Testis (tissue), 5 donors: ENCODE measurements at places on chromosomes 6 and 20.
A peak's percentile ranks its signal among the peaks of the same experiment; 100 is the strongest.

DNA sequence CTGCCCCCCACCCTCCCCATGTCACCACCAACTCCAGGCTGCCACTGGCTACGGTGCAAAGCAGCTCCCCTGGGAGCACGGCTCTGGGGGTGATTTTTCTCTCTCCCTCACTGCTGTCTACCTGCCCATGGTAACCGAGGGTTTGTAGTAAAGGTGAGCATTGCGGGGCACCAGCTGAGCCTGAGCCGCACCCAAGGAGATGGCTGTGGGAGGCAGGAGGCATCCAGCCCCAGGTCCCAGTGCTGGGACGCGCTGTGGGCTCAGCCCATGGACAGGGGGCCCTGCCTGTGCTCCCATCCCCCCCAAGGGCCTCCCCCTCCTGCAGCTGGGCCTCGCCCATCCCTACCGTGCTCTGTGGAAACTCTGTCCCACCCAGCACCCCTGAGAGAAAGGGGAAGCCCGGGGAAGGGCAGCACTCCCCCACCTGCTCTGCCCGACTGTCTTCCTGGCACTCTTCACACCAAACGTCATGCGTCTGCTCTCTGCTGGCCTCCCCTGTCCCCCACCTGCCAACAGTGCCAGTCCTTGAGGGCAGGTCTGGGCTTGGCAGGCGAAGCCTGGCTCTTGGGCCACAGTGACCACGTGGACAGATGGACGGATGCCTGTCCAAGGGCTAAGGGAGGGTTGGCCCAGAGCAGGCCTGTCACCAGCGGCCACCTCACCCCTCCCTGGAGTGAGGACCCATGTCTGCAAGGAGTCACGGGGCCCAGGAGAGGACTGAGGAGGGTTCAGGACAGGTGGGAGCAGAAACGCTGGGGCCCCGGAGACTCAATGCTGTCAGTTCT lies 3.8 kb upstream of the CHRNA4 start:
- no peak for DNase-seq

DNA sequence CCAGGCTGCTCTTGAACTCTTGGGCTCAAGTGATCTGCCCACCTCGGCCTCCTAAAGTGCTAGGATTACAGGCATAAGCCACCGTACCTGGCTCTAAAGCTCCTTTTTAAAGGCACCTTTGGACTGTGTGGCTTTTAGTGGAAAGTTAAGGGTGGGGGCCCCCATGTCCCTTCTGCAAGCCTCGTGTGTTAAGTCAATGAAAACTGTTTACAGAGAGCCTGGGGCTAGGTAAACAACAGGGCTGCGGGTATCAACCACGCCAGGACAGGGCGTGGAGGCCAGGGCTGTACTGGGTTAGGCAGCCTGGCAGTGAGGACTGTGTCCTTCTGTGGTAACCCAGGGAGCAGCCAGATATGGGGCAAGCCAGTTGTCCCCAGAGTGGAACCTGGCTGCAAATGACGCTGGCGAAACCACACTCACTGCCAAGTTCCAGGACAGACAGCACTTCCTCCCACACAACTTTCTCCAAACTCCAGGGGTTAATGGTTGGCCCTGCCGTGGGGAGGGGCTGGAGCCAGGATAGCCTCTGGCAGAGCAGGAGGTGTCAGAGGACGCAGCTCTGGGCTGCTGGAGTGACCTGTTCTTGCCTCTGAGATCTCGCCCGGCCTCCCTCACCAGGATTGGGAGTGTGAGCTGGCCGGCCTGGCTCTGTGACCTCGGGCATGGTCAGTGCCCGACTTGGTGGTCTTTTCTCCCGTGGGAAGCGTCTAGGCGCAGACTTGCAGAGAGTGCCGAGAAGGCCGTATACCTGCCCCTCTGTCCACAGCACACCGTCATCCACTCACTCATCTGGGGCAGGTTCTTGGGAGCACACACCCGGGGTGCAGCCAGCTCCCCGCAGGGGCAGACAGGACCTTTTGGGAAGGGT lies 3.2 kb downstream of the SLC17A9 start:
- no peak for DNase-seq

GRCh38 chr20:62795023-62795761 lies 1.1 kb upstream of the MRGBP start:
- peak; percentile 63 for DNase-seq

GRCh38 chr20:31669876-31670275 lies 32.2 kb downstream of the COX4I2 start:
- DNase-seq = no peak

- no peak for DNase-seq
Measured at GRCh38 chr20:37520419-37520955, 563 bp upstream of the NNAT start.

- DNase-seq = no peak
Measured at GRCh38 chr6:138422861-138423260, 18.8 kb downstream of the HEBP2 start.
